Anterior cingulate cortex (tissue), 58 donors: ENCODE measurements at places on chromosomes 4 and X.

DNA sequence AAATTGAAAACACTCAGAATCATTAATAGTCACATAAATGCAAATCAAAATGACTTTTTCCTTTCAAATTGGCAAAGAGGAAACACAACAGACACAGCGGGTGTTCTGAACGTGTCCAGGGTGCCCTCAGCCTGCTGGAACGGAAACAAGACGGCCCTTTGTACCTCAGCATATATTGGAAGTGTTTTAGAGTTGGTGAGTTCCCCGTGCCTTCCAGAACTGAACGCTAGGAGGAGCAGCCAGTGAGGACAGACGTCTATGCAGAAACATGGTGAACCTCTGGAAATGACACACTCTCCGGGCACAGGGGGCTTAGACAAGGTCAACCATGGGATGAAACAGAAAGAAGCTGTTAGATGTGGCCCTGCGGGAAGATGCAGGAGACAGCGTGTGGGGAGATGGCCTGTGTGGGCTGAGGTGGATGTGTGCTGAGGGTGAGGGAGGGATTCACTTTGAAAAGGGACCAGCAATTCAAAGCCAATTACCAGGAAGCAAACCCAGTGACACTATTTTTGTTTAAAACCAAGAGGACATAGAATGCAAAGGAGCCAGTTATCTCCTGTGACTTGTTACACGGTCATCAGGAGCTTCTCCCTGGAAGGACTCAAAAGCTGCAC, 40.4 kb downstream of the RNF212 start:
- peak; percentile 45 for DNase-seq

DNA sequence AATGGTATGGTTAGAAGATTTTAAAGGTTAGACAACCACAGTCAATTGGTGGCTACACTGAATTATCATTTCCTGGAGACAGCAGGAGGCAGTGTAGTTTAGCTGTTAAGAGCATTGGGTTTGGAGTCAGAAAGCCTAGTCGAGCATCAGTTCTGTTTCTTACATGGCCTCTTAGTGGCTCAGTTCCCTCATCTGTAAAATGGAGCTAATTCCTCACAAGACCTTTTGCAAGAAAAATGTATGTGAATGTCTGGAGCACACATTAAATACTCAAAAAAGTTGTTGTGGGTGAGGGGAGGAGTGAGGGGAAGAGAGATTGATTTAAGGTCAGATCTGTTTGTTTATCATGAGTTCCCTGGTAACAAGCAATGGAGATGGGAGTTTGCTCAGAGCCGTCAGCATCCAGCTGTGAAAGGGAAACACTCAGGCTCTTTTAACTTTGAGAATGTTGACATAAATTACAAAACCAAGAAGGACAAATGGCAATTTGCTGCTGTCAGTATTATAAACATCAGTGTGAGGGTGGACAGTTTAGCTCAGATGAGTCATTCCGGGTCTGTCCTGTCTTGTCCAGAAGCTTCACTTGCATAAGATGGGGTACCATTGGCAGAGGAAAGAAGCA, 98.2 kb upstream of the PGRMC2 start:
- DNase-seq = no peak

DNA sequence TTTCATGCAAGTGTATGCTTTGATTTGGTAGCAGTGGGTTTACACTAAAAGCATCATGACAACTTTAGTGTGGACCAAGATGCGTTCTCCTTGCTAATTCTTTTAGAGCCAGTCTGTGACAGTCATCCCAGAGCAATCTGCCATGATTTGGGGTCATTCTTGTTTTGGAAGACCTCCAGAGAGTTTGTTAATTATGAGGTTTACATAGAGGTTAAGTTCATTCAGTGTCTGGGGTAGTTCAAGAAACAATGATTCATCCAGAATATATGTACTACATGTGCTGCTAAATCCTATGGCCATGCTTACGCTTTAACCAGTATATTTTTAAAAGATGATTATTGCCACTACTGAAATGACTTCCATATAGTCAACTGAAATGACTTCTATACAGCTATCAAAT, 328.5 kb upstream of the AGA start:
- no peak for DNase-seq

DNA sequence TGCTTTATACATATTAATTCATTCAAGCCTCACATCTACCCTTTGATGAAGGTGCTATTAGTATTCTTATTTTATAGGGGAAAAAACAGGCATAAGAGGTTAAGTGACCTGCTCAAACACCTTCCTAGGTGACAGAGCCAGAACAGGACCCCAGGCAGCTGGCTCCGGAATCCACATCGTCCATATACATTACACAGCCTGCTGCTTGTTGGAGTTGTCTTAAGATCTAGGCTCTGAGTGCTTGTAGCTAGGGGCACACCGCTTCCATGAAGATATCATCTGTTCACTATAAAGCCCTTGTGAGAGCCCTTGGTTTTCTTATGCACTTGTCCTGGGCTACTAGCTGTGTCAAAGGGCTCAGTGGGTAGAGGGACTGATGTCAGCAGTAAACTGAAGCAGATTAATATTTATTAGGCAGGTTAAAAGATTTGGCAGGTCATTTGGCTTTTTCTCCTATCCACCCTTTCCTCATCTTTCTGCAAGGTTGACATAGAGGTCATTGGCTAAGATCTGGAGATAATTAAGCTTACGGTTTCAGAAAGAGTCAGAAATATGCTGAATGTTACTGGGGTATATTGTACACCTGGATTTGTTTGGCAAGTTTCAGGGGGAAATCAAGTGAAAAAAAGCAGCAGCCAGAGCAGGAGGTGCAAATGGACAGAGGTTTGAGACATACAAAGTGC, 195.4 kb downstream of the SOWAHB start:
- DNase-seq = no peak

DNA sequence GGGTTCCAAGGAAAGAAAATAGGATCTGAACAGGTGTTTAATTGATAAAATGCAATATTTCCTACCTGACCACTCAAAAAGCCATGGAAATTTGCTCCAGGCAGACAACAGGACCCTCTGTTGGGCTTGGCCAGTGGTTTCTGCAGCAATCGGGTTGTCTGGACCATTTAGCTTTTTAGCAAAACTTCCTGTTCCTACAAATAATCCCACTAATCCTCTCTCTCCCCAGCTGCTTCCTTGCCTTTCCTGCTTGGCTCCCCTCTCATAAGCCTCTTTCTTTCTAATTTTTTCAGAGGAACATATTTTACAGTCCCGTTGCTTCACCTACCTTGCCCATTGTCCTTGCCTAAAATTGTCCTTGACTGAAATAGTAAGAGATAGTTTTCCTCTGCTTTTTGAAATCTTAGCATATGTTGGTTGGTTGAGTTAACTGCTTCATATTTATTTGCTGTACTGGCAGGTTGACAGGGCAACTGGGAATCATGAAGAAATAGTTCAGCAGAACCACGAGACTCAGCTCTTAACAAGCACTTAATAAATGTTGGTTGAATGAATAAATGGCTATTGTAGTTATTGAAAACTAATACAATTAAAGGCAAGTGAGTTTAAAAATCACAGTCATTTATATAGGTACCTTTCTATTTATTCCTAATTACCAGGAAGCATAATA, 259.8 kb downstream of the KCNIP4 start:
- DNase-seq = no peak
